ENCODE measurements at places on chromosomes 12 and 14. TPM values are rescaled to one million over a fixed set of nuclear protein-coding genes. Genes with fewer than 3 reads are reported as not detected.

The PLEKHD1 gene
- total RNA-seq = 0.11 TPM

The SYNDIG1L gene
- total RNA-seq = not detected

The PTHLH gene
- total RNA-seq = 0.44 TPM

The AACS gene
- 16.1 TPM for total RNA-seq

DNA sequence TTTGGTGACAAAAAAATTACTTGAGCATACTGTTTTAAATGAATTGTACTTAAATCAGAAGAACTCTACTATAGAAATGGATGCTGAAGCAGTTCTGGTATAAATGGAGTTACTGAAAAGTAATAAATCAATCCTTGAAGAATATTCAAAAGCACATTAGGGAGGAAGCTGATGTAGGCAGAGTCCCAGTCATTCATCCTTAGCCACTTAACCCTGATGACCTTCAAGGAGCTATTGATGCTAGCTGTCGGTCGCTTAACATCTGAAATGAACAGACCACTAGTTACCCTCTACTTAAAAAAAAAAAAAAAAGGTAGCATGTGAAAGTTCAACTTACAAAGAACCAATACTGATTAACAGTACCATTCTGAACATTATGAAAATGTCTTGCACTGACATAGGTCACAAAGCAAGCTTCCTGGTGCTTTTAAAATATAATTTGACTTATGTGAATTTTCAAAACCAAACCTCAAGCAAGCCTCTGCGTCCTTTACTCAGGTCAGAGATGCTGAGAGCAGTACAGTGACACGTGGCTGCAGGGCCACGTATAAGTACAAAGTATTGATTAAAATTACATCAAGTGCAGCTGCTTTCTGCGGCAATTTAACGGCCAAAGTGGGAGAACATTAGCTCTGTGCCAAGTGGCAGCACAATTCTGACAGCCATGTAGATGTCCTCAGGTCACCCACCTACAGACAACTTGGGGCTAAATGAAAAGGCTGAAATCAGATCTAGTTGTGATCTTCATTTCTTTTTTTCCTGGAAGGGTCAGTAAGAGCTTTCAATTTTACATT, 18.1 kb downstream of the PPM1H start:
- H3K27ac ChIP-seq = no peak overlapping the region
- no peak for DNase-seq
- no peaks in the 10 kb centered on the region for H3K36me3 ChIP-seq
- no peaks in the 10 kb centered on the region for H3K4me1 ChIP-seq
- H3K4me3 ChIP-seq = no peak overlapping the region

GRCh38 chr14:84877061-84877460, 652.9 kb upstream of the FLRT2 start:
- no peaks in the 10 kb centered on the region for H3K36me3 ChIP-seq
- H3K27me3 ChIP-seq = no peaks in the 10 kb centered on the region
- H3K4me3 ChIP-seq = no peak overlapping the region
- DNase-seq = no peak
- H3K27ac ChIP-seq = no peak overlapping the region
- no peaks in the 10 kb centered on the region for H3K4me1 ChIP-seq

DNA sequence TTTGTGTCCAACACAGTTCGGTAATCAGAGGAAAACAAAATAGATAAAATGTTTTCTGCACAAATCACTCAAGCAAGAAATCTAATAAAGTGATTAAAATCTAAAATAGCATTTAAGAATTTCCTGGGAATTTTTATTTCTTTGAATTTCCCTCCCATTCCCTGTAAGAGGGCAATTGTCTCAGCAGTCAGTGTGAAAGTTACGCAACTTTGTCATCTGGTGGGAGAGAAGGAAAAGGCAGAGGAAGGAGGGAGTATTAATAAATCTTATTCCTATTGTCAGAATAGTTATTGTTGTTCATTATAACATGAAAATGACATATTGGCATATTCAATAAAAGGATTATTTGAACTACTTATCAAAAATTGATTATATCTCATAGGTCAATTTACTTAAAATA, 464.9 kb downstream of the PRKD1 start:
- H3K36me3 ChIP-seq = no peaks in the 10 kb centered on the region
- no peak for DNase-seq
- H3K4me3 ChIP-seq = no peak overlapping the region
- H3K4me1 ChIP-seq = no peaks in the 10 kb centered on the region
- no peaks in the 10 kb centered on the region for H3K27me3 ChIP-seq
